ENCODE measurements at places on chromosomes 2 and 18.
A peak's percentile ranks its signal among the peaks of the same experiment; 100 is the strongest.

DNA sequence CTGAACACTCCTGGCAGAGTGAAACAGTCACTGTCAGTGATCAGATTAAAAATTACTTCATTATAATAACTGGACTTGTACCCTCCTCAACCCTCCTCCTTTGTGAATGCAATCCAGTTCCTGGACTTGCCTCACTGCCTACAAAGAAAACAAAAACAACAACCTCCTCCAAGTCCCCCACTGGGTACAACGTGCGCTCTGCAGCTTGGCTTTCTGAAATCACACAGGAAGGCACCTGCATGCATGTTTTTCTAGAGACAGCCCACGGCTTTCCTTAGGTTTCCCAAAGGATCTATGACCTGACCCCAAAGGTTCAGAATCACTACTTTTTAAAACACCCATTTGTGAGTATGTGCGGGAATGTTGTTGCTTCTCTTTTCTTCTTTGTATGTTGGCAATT, 61.4 kb upstream of the TUBA3E start:
- DNase-seq = no peak
- no peaks in the 10 kb centered on the region for H3K36me3 ChIP-seq
- no peak overlapping the region for H3K4me3 ChIP-seq

GRCh38 chr18:75162467-75162866, 46.5 kb downstream of the PTGR3 start:
- no peaks in the 10 kb centered on the region for H3K4me1 ChIP-seq
- H3K27me3 ChIP-seq = no peaks in the 10 kb centered on the region
- H3K36me3 ChIP-seq = no peaks in the 10 kb centered on the region
- no peak overlapping the region for H3K4me3 ChIP-seq

DNA sequence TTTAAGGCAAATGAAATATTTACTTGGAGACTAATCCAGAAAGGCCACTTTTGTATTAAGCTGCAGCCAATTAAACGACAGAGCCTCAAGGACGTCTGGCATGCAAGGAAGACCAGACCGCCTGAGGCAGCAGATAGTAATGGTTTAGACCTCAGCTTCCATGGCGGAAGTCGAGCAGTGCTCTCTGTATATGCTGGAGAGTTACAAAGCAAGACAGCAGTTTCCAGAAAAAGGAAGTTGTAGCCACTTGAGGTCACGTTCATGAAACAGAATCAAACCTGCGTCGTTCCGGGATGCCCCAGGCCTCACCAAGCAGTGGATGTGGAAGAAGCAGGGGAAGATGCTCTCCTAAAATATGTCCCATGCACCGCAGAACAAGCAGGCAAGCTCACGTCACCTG, 142.0 kb downstream of the PTGR3 start:
- DNase-seq = no peak
- no peaks in the 10 kb centered on the region for H3K27me3 ChIP-seq
- peaks cover 14% of the 10 kb centered on the region for H3K36me3 ChIP-seq
- H3K4me1 ChIP-seq = peaks cover 30% of the 10 kb centered on the region
- no peak overlapping the region for H3K4me3 ChIP-seq

GRCh38 chr2:124884315-124884714, 859.2 kb downstream of the CNTNAP5 start:
- no peak overlapping the region for H3K27ac ChIP-seq
- H3K27me3 ChIP-seq = no peaks in the 10 kb centered on the region
- H3K4me3 ChIP-seq = no peak overlapping the region
- H3K4me1 ChIP-seq = no peaks in the 10 kb centered on the region
- H3K36me3 ChIP-seq = no peaks in the 10 kb centered on the region

- H3K4me1 ChIP-seq = no peaks in the 10 kb centered on the region
- H3K4me3 ChIP-seq = no peak overlapping the region
- DNase-seq = no peak
- no peak overlapping the region for H3K27ac ChIP-seq
Measured at GRCh38 chr18:3225588-3225987, 5.8 kb upstream of the MYOM1 start.

DNA sequence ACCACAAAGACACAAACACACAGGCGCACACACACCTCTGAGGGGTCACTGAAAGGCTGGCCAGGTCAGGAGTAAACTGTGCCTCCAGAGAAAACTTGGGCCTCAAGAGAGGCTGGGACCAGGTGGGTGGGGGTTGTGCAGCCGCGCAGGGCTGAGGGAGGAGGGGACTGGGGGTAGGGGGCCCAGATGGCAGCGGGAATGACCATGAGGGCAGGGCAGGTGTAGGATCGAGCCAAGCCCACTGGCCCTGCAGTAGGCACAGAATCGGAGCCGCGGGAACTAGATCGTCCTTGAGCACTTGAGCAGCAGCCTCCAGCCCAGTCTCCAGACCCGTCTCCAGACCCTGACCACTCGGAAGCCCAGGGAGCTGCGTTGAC, 36.8 kb downstream of the ANKMY1 start:
- no peak overlapping the region for H3K4me3 ChIP-seq
- H3K36me3 ChIP-seq = peaks cover 34% of the 10 kb centered on the region
- no peaks in the 10 kb centered on the region for H3K4me1 ChIP-seq
- no peaks in the 10 kb centered on the region for H3K27me3 ChIP-seq

GRCh38 chr2:26845021-26845420, 2.9 kb upstream of the DPYSL5 start:
- peaks cover 48% of the 10 kb centered on the region for H3K27me3 ChIP-seq
- no peak overlapping the region for H3K27ac ChIP-seq
- H3K36me3 ChIP-seq = no peaks in the 10 kb centered on the region
- DNase-seq = no peak

DNA sequence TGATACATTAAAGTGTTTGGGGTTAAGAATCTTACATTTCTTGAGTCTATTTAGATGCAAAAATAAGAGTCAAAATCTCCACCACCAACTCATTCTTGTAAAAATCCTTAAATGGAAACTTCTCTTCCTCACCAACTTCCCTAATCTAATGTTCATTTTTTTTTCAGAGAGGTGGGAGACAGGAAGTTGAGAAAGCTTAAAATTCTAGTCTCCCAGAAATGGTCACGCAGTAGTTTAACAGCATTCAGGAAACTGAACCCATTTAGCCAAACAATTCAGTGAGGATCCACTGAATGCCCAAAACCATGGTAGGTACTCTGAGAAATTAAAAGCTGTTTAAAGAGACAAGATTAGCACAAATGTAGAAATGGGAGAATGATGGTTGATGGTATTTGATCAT, 69.0 kb downstream of the TXNL1 start:
- no peaks in the 10 kb centered on the region for H3K36me3 ChIP-seq
- DNase-seq = no peak
- no peaks in the 10 kb centered on the region for H3K27me3 ChIP-seq
- H3K4me1 ChIP-seq = no peaks in the 10 kb centered on the region
- no peak overlapping the region for H3K4me3 ChIP-seq
- no peak overlapping the region for H3K27ac ChIP-seq

GRCh38 chr2:40279482-40279881, 172.4 kb downstream of the SLC8A1 start:
- no peaks in the 10 kb centered on the region for H3K36me3 ChIP-seq
- no peak overlapping the region for H3K27ac ChIP-seq
- H3K4me1 ChIP-seq = no peaks in the 10 kb centered on the region

- DNase-seq = no peak
- H3K27ac ChIP-seq = no peak overlapping the region
- peaks cover 92% of the 10 kb centered on the region for H3K27me3 ChIP-seq
- H3K36me3 ChIP-seq = no peaks in the 10 kb centered on the region
- no peak overlapping the region for H3K4me3 ChIP-seq
Measured at GRCh38 chr2:70902579-70902978, 33.1 kb upstream of the ATP6V1B1 start.

GRCh38 chr2:240847817-240848216, 20.8 kb upstream of the AGXT start:
- H3K4me1 ChIP-seq = no peaks in the 10 kb centered on the region
- no peak overlapping the region for H3K4me3 ChIP-seq
- DNase-seq = no peak
- no peak overlapping the region for H3K27ac ChIP-seq

DNA sequence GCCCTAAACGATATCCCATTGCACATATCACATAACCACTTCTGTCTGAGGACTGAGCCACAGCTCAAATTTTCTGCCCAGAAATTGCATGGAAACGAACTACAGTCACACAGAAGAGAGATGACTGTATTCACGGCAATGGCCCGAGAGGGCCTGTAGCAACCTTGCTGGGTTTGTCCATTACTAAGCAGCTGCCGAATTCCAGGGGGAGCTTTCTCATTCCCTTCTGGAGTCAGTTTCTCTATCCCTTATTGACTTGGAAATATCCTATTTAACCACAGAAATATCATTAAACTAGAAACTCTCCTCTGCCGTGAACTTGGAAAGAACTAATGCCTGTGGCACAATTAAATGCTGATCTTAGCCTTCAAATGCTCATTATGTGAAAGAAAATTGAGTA, 183.9 kb downstream of the DNER start:
- H3K36me3 ChIP-seq = no peaks in the 10 kb centered on the region
- H3K27me3 ChIP-seq = no peaks in the 10 kb centered on the region
- H3K4me3 ChIP-seq = no peak overlapping the region
- DNase-seq = no peak
- H3K4me1 ChIP-seq = no peaks in the 10 kb centered on the region

DNA sequence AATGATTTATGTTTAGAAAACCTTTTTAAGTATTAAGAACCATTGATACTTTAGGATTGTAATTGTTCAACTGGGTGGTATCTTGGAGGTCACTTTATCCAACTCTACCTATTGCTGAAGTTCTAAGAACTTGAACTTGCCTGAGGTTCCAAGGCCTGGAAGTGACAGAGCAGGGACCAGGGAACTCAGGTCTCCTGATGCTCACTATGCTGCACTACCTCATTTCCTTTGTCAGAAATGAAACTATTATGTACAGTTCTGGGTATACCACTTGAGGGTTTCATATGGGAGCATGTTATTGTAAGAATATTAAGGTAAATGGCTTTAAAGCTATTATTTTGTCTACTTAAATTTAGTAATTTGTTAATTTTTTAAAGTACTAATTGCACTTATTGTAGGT, 3.0 kb downstream of the MBD5 start:
- DNase-seq = no peak
- no peaks in the 10 kb centered on the region for H3K36me3 ChIP-seq
- no peak overlapping the region for H3K4me3 ChIP-seq
- peak overlapping the region; percentile 6 for H3K27ac ChIP-seq

DNA sequence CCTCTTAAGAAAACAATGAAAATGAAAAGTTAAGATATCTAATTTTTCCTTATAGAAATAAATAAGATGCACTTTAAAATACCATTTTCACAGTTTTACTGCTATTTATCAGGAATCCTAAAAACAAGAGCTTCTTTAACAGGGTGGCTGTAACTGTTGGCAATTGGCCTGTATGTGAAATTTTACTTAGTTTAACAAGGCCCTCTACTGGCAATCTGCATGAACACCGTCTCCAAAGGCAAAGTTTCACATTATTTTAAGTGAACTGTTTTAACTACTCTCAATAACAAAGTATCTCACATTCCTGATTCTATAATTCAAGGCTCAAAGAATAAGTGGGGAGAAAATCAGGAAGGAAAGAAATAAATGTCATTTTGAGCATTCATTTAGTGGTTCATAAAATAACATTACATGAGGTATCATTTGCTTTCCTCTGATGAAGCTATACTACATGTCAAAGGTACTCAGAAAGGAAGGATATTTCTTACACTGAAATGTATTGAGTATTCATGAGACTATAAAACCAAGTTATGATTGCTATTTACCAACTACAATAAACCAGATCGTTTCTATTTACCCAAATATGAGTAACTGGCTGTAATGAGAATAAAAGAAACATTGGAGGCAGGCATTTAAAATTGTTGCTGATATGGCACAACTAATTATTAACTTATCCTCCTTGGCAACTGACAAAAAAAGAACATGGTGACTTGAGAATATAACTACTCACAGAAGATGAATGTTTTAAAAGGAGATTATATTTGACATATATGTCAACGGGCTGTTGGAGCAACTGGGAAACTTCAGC, 7.0 kb downstream of the NCKAP5 start:
- no peak overlapping the region for H3K4me3 ChIP-seq
- H3K27ac ChIP-seq = no peak overlapping the region
- no peaks in the 10 kb centered on the region for H3K36me3 ChIP-seq
- H3K27me3 ChIP-seq = no peaks in the 10 kb centered on the region
- DNase-seq = no peak

- H3K27me3 ChIP-seq = no peaks in the 10 kb centered on the region
- DNase-seq = no peak
- H3K36me3 ChIP-seq = no peaks in the 10 kb centered on the region
- H3K4me3 ChIP-seq = no peak overlapping the region
Measured at GRCh38 chr2:39933196-39933595, 154.1 kb upstream of the THUMPD2 start.

DNA sequence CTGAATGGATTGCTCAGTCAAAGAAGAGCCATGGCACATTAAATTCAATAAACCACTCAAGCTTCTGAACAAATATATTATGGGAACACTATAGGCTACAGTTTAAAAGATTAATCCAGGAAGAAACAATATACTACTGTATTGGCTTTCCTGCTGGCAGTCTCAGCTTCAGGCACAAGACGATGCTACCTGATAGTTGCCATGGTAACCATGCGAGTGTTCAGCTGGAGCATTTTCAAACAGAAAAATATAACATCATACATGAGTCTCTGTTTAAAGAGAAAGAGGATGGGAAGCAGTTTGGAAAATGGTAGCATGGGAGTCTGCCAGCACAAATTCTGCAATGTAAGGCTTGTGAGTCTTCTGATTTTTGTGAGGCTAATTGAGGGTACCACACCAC, 65.9 kb upstream of the CPO start:
- H3K36me3 ChIP-seq = no peaks in the 10 kb centered on the region
- H3K4me3 ChIP-seq = no peak overlapping the region
- H3K27ac ChIP-seq = no peak overlapping the region
- H3K27me3 ChIP-seq = no peaks in the 10 kb centered on the region
- DNase-seq = no peak

- no peak for DNase-seq
- H3K36me3 ChIP-seq = no peaks in the 10 kb centered on the region
- H3K27me3 ChIP-seq = peaks cover 3% of the 10 kb centered on the region
- H3K4me3 ChIP-seq = peak overlapping the region; percentile 44
- no peaks in the 10 kb centered on the region for H3K4me1 ChIP-seq
- H3K27ac ChIP-seq = no peak overlapping the region
Measured at GRCh38 chr2:176554101-176555048, 285.1 kb downstream of the MTX2 start.

DNA sequence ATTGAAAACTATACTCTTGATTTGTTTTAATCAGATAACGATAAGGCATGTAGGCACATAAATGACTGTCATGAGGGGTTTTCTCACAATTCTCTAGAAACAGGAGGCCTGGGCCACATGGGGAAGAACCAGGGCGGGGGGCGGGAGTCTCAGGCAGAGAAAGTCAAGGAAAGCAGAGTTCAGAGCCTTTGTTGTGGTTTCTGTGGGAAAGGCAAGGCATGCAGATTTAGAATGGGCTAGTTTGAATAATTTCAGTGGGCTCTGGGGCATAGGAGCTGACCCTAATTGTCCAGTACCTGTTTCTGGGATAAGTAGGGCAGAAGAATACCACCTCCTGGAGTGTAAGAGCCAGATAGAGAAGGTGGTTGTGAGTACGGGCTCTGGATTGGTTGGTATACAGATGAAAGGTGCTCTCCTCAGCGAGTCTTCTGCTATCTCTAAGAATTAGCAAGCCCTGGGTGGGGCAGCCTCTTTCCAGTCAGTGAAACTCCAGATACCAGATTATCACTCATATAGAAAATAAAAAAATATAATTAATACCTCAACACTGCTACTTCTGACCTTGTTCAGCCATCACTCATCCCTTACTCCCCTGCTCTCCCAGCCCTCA, 41.5 kb upstream of the CYRIA start:
- H3K36me3 ChIP-seq = no peaks in the 10 kb centered on the region
- H3K27me3 ChIP-seq = no peaks in the 10 kb centered on the region
- no peak for DNase-seq
- no peak overlapping the region for H3K27ac ChIP-seq
- H3K4me3 ChIP-seq = no peak overlapping the region

- DNase-seq = no peak
- no peaks in the 10 kb centered on the region for H3K27me3 ChIP-seq
- H3K27ac ChIP-seq = no peak overlapping the region
- H3K4me3 ChIP-seq = no peak overlapping the region
- H3K4me1 ChIP-seq = no peaks in the 10 kb centered on the region
- H3K36me3 ChIP-seq = no peaks in the 10 kb centered on the region
Measured at GRCh38 chr2:213288913-213289700, 4.8 kb downstream of the SPAG16 start.
